HT1080 (cell line): ENCODE measurements at places on chromosomes 1 and 21.

DNA sequence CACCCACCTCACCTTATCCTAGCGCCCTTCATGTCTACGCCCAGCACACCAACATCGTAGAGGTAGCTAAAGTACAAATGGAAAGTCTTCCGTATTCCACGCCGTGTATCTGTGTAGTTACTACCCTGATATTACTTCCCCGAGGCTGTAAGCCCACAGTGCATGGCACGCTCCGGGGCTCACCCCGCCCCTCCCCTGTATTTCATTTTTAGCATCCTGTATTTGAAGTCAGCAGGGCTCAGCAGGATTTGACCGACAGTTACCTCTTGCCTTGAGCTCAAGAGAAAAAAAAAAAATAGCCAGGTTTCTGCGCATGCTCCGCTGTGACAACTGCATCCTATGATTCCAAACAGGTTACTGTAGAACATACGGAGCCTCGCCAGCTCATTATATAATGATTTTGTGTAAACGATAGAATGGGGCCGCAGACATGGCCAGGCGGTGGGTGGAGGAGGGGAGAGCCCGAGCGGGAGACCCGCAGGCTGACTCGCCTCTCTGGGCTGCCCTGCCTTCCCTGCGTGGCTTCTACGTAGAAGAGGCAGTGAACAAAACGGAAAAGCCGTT lies 1.3 kb downstream of the ABCG1 start:
- peak; percentile 26 for DNase-seq

DNA sequence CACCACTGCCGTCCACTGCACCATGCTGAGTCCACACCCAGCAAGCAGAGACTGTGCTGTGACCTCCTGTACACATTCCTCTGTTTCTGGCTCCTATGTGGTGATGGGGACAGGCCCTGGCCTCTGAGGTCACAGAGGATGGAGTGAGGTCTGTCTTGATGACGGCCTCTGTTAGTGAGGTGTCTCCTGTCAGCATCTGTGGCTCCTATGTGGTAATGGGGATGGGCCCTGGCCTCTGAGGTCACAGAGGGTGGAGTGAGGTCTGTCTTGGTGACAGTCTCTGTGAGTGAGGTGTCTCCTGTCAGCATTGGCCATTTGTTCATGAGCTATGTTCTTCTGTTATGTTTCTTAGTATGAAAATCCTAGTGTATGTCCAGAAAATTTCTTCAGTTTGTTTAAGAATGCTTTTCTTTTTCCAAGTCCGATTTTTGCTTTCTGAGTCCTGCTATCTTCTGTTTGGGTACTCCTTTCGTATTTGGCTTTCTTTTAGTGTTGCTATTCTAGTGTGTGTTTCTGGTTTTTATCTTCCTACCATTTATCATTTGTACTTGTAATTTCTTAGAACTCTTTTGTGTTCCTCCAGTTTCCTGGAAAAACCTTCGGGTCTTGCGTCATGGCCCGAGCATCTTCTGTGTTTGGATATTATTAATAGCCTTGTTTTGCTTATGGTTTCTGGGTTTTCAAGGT lies 13.4 kb downstream of the SNAP47 start:
- no peak for DNase-seq

GRCh38 chr1:15627343-15627988 lies 10.2 kb downstream of the DDI2 start:
- no peak for DNase-seq

GRCh38 chr1:91026320-91026719 lies 4.5 kb upstream of the ZNF644 start:
- no peak for DNase-seq

DNA sequence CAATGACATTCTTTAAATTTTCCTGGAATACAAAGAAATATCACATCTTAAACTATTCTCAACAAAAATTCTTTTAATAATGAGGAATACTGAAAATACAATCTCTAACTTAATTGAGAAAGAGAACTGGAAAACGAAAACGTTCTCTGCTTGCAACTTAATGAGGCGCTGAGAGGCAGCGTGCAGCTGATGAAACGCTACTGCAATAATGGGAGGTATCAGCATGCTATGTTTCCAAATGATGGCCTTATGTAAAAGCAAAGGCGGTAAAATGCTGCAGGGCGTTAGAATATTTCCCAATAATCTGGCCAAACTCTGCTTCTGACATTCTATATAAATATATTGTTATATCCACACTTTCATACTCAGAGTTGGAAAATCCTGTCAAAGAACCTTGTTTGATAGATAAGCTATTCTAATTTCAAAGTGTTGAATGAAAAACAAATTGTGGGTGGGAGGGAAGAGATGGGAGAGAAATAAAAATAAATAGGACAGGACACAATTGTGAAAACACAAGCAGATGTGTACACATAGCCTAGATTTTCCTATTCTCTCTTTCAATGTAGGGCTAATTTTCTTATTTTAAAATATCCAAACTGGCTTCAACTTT lies 70.9 kb downstream of the APP start:
- no peak for DNase-seq

DNA sequence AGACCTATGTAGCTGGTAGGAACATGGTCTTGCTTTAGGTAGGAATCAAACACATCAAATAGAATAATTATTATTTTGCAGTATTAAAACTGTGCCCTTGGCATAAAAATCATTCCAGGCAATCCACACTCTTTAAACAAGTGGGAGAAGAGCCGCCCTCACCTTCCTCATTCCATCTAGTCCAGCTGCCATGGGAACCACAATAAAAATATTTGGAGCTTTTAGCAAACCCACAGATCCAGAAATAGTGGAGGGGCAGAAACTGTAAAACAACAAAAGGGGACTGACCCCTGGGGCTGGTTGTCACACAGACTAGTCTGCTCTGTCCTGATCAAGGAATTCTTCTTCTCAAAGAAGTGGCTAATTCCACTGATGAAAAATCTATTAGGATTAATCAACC lies 61.6 kb downstream of the PTPRC start:
- DNase-seq, result no peak

- no peak for DNase-seq
Measured at GRCh38 chr1:938711-939489, 15.2 kb downstream of the SAMD11 start.

DNA sequence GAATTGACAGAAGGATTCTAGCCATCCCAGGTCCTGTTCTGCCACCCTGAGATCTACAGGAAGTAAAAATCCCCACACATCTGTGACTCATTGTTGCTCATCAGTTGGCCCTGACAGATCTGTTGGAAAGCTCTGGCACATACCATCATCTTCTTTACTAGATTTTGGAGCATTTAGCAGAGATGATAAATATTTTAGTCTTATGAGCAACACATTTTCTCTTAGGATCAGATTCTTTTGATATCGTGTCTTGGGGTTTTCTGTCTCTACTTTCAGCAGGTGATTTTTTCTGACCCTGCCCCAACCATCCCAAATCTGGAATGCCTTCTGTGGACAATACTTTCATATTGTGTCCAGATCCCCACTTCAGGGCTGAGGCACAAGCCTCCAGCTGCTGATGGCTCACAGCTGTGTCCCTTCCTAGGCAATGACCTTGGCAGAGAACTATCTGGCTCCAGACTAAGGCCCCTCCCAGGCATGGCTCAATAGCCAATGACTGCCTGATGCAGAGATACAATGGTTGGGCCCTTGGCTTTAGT lies 102.8 kb downstream of the GDAP2 start:
- peak; percentile 92 for DNase-seq

DNA sequence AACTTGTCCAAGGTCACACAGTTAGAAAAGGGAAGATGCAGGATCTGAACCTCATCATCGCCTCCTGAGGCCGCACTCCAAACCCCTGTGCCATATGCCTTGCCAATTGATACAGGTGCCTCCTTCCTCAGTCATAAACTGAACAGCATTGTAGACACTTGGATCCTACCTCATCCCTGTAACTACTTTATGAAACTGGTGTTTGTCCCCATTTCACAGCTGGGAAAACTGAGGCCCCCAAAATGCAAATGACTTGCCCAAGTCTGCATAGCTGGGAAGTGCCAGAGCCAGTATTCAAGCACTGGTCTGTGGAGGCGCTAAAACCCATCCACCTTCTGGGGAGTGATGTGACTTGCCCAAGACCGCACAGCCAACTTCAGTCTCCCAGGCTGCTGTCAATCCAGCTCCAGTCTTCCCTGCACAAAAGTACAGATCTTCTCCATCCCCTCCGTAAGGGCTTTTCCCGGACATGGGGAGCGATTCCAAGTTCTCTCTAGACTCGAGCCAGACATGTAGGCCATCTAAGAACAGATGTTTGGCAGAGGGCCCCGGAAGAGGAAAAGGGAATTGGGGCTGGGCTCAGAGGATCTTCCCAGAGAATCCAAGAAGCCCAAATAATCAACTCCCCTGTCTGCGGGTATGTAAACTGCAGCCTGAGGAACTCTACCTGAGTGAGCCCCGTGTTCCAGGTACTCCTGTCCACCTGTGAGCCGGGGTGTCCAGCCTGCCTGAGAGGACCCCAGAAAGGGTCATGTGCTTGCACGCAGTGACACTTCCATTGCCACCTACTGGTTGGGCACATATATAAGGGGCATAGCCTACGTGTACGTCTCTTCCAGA lies 60.5 kb downstream of the SYT2 start:
- DNase-seq, result no peak

- DNase-seq, result peak; percentile 62
Measured at GRCh38 chr1:109208836-109209463, 4.8 kb upstream of the SARS1 start.

DNA sequence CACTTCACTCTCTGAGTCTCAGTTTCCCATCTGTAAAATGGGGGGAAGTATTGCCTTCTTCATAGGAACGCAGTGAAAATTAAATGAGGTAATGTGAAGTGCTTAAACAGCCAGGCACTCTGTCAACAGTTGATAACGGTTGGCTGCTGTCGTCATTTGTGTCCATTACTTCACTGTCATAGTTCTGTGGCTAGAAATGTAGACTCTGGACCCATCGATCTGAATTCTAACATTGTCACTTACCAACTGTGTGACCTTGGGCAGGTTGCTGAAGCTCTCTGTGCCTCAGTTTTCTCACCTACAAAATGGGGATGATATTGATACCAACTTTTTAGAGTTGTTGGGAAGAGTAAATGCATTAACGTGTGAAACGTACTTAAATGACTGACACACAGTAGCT lies 152.6 kb downstream of the PTPRU start:
- no peak for DNase-seq

DNA sequence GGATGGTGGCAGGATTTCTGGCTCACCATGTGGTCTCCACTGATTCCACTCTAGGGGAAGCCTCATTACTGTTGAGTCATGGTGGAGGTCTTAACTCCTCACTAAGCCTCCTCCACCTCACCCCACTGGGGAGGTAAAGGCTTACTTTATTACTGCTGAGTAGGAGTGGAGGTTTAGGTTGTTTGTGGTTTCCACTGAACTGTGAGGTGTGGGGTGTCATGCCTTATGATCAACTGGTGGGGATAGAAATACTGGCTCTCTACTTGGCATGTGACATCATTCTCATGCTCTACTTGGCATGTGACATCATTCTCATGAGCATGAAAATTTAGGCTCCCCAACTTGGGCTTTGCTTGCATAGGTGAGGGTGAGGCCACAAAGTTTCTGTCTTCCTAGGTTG lies 35.6 kb downstream of the COL6A1 start:
- DNase-seq, result no peak

DNA sequence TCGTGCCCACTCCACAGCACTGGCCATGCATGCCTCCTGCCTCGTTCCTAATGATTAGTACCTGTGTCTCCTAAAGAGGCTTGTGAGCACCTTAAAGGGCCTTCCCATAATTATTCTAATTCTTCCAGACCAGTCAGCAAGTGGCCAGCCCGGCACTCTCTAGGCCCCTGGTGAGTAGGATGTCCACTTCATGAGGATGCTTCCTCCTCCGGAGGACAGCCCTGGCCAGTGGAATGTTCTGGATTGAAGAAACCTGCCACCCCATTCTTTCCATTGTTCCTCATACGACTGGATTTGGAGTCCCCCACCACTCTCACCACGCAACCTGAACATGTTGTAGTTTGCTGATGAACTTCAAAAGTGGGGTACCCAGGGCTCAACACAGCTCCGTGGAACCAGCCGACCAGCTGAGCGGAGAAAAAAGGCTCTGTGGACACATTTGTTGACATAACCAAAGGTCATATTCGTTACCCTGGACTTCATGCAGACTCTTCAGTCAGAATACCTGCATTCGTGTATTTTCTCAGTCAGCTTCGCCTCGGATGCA lies 46.7 kb upstream of the LBR start:
- no peak for DNase-seq

DNA sequence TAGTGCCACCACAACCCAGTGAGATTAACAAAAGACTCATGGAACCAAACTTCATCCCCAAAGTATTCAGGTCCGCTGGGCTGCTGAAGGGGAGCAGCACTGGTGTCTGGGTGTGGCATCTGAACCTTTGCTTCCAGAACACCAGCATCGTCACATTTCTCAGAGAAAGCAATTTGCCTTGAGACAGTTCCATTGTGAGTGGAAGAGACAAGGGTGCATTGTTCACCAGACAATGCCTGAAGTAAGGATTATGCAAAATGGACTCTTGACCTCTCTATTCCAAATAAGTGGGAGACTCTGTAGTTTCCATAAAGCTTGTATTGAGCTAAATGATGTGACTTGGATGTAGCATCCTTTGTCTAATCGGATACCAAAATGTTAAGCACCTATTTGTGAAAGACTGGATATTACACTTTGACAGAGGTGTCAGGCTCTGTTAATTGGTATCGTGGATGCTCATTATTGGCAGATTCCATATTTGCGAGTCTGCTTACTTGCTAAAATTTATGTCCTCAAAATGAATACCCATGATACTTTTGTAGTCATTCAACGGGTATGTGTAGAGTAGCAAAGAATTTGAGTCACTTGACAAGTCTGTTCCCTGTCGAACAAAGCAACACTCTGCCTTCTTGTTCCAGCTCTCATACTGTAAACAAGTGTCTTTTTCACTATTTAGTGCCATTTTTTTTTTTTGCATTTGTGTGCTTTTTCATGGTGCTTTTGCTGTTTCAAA lies 75.6 kb downstream of the MRPS6 start:
- DNase-seq, result no peak

- peak; percentile 52 for DNase-seq
Measured at GRCh38 chr1:63261736-63262458, 60.5 kb upstream of the FOXD3 start.

GRCh38 chr1:24764848-24765247 lies 19.6 kb downstream of the CLIC4 start:
- no peak for DNase-seq

GRCh38 chr1:222073307-222073995 lies 331.6 kb upstream of the DUSP10 start:
- peak; percentile 77 for DNase-seq

DNA sequence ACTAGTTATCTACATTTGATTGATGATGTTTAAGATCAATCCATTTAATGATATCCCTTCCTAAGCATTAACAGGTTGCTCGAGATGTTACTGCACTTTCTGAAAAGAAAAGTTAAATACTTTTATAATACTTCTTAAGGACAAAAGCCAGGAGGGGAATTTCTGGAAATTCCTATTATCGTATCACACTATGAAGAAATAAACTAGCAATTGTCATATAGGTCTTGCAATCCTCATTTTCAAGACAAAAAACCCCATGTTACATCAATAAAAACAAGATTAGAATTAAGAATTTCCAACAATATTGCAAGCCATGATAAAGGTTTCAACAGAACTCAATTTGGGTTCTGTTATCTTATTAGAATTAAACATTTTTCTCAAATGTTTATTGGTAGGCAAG lies 47.2 kb downstream of the HNRNPR start:
- DNase-seq, result no peak
